CD4-positive, alpha-beta T cell treated with Interleukin-21 for 1 hour (primary cell): ENCODE measurements at places on chromosomes 12 and 14.

- DNase-seq = no peak
Observed at GRCh38 chr14:69315301-69315700, 55.3 kb downstream of the GALNT16 start.

DNA sequence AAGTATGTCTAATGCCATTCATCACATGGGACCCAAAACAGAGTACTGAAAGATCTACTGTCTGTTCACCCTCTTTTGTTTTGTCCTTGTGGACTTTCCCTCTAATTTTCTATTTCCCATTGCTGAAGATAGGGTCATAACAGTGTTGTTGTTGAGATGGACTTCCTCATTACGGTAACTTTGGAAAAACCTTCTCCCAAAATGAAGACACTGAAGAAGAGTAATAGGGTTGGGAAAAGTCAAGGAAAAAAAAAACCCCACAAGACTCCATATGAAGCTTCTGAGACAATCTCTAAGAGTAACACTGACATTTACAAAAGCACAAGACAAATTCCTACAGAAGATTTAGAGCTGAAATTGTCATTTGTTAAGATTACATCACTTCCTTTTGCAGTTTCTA, 36.7 kb downstream of the EXOC5 start:
- no peak for DNase-seq

DNA sequence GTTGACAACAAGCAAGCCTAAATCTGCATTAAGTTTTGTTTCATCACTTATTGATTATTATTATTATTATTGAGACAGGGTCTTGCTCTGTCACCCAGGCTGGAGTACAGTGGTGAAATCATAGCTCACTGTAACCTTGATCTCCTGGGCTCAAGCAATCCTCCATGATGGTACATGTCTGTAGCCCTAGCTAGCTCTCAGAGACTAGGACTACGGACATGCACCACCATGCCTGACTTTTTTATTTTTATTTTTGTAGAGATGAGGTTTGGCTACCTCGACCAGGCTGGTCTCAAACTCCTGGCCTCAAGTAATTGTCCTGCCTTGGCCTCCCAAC, 35.7 kb upstream of the STK38L start:
- DNase-seq = no peak

GRCh38 chr12:59149995-59150642, 229.8 kb upstream of the LRIG3 start:
- DNase-seq = peak; percentile 40

- DNase-seq = no peak
Observed at GRCh38 chr14:52729585-52729924, 411 bp upstream of the STYX start.

- no peak for DNase-seq
Observed at GRCh38 chr14:89232265-89233070, 184.6 kb downstream of the FOXN3 start.

GRCh38 chr12:100345020-100345767, 11.7 kb upstream of the SLC17A8 start:
- DNase-seq = no peak

DNA sequence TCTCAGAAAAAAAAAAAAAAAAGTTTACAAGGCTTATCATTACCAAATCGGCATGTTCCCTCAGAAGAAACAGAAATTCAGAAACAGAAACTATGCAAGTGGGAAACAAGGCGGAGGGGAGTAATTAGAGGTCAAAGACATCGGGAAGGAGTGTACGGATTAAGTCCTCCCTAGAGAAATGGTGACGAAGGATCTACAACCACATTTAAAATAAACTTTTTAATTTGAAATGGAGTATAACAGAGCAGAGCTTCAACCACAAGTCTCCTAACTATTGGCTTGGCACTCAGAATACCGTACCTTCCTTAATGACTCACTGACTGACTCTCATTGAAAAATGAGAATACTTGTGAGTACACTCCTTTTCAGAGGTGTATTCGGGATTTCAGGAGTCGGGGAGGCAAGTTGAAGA, 908 bp downstream of the ENTPD5 start:
- DNase-seq = no peak

DNA sequence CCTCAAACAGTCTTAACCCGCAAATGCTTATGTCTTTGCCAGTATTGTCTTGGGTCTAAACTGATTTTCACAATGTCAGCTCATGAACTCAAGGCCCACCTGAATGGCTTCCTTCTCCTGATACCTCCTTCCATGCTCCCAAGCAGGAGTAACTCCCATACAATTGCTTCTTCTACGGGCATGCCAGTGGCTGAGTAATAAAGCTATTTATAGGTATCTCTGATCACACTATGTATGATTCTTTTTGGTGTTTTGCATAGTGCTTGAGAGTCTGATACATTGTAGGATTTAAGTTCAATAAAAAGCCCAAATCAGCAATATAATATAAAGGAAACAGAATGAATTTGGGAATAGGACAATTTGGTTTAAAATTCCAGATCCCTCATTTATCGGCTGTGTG, 235.0 kb upstream of the DCN start:
- no peak for DNase-seq

GRCh38 chr12:106147956-106148355, 9.2 kb upstream of the NUAK1 start:
- DNase-seq = no peak

- DNase-seq = no peak
Observed at GRCh38 chr14:61466249-61466904, 145.0 kb downstream of the PRKCH start.

- DNase-seq = no peak
Observed at GRCh38 chr12:53179687-53180219, 769 bp upstream of the ZNF740 start.

DNA sequence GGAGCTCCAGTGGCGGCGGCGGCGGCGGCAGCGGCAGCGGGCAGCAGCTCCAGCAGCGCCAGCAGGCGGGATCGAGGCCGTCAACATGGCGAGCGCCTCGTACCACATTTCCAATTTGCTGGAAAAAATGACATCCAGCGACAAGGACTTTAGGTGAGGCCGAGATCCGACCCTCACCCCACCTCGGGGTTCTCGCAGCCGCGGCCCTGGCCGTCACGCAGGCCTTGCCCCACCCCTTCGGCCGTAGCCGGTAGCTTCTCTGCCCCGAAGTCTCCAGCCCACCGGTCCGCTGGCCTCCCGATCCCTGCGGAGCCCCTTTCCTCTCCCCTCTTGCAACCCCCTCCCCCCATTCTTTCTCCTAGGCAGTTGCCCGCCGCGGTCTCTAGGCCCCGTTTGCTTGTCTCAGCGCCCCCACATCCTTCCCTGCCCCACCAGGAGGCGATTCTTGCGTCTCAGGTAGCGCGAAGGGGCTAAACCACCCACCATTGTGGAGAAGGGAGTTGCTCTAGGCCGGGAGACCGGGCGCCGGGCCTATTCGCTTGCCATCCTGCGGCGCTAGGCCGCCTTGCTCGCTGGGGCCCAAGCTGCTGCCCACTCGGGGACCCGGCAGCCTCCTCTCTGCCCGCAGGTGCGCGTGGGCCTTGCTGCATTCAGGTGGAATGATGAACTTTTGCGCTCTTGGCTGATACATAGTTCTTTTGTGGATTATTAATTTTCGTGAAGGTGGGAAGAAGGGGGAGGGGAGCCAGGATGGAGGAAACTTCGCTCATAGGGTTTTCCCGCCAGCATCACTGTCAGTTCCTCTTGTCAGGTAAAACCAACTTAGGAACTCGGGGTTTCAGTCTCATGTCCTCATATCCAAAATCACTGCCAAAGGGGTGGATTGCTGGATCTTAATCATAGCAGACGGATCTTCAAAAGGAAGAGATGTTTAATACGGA, 745 bp downstream of the CAND1 start:
- peak; percentile 58 for DNase-seq

DNA sequence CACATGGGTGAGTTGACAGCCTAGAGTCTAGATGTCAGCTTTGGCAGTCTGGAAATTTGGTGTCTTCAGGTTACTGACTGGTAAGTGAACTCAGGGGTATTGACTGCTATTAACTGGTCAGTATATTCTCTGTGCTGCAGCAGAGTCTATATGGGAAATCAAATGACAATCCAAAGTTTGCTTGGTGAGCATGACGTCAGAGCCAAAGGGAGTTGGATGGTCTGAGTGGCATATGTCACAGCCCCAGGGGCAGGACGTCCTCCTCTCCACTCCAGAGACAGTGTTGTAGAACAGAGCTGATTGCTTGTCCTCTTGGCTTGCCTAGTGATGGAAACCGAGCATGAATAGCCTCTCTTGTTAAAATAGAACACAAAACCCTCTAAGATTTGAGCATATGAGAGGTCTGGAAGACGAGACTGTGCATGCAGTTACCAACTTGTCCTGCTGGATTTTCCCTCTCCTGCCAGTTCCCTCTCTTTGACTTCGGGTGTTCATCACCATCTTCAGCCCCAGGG, 3.3 kb upstream of the TBC1D30 start:
- no peak for DNase-seq

GRCh38 chr12:70994217-70994788, 73.8 kb upstream of the PTPRR start:
- DNase-seq = no peak

GRCh38 chr14:30569216-30569902, 10.4 kb downstream of the G2E3 start:
- DNase-seq = no peak

DNA sequence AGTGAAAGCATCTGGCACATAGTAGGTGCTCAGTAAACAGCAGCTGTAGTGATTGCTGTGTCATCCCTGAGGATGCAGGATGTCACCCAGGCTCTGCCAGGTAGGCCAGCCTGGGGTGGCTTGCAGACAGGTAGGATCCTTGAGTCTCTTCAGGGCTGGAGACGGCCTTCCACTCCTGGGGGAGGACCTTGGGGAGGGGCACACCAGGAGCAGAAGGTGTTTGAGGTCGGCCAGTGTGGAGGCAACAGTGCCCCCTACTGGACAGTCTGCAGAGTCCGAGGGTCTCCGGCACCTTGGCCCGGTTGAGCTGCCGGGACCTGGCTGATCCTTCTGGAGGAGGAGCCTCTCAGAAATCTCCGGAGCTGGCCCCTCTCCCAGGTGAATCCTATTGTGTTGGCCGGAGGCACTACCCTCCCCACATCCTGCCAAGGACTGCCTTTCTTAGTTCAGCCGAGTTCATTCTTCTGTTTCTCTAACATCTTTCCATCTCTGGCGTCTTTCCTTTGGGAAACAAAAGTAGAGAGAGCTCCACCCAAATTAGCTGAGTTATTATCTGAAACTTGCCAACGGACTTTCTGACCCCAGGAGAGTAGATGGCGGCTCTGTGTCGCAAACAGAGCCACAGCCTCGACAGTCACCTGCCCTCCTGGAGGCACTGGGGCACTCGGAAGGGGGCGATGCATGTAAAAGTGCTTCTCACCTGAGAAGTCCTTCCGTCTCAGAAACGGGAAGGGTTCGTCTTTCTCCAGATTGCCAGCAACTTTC, 41.8 kb upstream of the CLMN start:
- DNase-seq = peak; percentile 14

GRCh38 chr14:36556811-36557433, 25.5 kb downstream of the NKX2-8 start:
- DNase-seq = no peak

DNA sequence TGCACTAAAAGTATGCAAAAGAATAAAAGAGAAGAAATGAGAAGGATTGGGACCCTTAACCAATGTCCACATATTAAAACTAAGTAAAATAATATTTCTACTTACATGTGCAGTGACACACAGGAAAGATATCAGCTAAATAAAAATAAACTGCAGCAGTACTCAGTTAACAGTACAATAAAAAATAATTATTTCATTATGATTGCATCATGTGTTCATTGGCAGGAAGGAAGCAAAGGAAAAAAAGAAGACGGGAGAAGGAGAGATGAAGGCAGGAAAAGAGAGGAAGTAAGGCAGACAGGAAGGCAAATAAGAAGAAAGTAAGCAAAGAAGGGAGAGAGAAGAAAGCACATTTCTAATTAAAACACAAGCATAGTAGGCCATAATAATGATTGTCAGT, 33.0 kb downstream of the RASSF9 start:
- no peak for DNase-seq

GRCh38 chr14:92892589-92892988, 30.4 kb upstream of the CHGA start:
- no peak for DNase-seq

DNA sequence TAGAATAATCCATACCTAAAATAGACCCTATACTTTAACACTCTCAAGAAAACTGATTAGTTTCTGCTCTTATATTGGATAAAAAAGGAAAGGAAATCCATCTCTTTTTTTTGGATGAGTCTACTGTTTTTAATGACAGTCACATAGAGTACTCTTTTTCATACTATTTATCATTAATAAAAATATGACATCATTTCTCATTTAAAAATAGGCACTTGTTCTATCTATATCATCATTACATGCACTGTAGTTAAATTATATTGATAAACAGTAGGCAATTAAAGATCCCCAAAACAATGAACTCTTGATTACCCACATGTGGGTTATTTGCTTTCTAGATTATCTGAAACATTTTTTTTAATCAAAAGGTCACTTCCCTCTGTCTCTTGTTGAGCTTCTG, 338.8 kb downstream of the NELL2 start:
- DNase-seq = no peak

DNA sequence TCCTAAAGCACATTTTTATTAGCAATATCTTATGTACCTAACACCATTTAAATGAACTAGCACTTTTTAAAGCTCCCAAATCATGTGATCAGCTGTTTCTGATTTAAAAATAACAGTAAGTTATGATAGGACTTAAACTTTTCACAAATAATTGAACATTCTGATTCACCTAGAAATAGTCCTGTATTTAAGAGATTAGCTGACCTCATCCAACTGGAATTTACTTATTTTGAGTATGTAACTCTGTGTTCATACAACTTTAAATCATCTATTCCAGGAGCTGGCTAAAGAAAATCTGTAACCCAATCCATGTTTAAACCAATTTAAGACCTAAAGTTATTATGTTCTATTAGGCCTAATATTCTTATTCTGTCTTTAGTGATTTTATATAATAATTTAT, 184.3 kb downstream of the CCDC91 start:
- no peak for DNase-seq

GRCh38 chr14:32047791-32048190, 29.3 kb upstream of the ARHGAP5 start:
- no peak for DNase-seq

GRCh38 chr12:88200029-88200428, 57.9 kb downstream of the TMTC3 start:
- DNase-seq = no peak

DNA sequence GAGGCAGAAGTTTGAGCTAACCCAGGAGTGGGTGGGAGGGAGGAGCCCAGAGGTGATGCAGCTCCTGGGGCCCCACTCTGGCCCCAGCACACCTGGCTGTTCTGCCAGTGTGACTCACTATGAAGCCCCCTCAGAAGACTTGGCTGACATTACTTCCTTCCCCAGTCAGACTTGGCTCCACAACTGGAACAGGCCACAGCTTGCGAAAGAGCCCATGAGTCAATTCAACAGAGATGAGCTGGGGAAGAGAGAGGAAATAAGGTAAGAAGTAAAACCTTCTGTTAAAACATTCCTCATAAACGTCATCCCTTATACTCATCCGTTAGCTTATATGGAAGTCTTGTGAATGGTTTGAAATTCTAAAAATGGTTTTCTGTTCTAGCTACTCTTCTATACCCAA, 245.9 kb downstream of the ADAMTS20 start:
- DNase-seq = no peak
